ENCODE measurements at places on chromosomes 16 and 17.

DNA sequence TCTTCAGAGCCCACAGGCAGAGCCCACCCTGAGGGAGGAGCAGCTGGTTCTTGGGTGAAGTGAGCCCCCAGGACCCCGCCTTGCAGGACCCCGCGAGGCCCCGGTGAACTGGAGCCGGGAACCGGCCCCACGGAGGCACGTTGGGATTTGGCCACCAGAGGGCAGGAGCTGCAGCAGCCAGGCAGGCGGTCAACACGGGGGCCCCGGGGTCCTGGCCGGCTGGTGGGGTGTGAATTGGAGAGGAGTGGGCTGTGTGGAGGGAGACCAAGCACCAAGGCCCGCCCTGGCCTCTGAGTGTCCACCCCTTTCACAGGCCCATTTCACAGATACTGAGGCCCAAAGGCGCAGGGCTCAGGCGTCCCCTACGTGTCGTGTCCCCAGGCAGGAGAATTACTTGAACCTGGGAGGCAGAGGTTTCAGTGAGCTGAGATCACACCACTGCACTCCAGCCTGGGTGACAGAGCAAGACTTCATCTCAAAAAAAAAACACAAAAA lies 2.2 kb downstream of the DPEP1 start:
- peak; percentile 58 for DNase-seq

- no peak for DNase-seq
Measured at GRCh38 chr17:60754057-60754604, 76.5 kb downstream of the BCAS3 start.

- no peak for DNase-seq
Measured at GRCh38 chr16:12680531-12680930, 123.2 kb downstream of the CPPED1 start.

DNA sequence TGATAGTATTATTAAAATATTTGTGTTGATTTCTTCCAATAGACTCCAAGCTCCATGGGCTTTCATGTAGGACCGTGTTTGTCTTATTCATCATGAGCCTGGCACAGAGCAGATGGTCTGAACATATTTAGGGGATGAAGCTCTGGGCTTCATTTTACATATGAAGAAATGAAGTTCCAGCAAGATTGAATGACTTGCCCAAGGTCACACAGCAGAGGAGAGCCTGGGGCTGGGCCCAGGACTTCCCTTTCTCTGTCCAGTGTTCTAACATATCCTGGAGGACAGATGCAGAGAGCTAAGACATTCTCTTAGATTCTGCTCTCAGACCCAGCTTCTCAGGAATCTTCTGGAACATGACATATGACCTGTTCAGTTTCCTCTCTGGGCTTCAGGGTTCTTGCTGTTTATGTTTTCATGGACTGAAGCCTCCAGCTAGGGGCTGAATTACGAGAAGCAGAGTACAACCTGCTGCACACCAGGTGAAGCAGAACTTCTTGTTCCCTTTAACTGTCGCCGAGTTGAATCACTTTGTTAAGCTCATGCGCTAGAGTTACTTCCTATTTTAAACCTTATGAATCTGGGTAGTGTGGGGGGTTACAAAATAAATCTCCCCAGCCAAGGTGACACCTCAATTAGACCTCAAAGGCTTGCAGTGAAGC lies 53.6 kb downstream of the GPRC5B start:
- DNase-seq = no peak
